ENCODE measurements at places on chromosomes 5 and 9. TPM values are rescaled to one million over a fixed set of nuclear protein-coding genes. Genes with fewer than 3 reads are reported as not detected.

Gene AGXT2
- not detected for total RNA-seq

Gene ABLIM3
- total RNA-seq = 50.7 TPM

Gene CACFD1
- total RNA-seq = 15.5 TPM

Gene PCDH12
- 5.9 TPM for total RNA-seq

Gene EGFL7
- total RNA-seq = 38.8 TPM

Gene S1PR3
- 193 TPM for total RNA-seq

Gene SLC45A2
- total RNA-seq = 0.15 TPM

Gene HTR4
- 0.27 TPM for total RNA-seq

Gene MYOZ3
- total RNA-seq = 0.22 TPM

All from gastroesophageal sphincter (tissue), 4 donors.